ENCODE measurements at places on chromosomes 11 and 22.

GRCh38 chr11:32056438-32056837, 34.4 kb upstream of the RCN1 start:
- peak; percentile 79 for DNase-seq

DNA sequence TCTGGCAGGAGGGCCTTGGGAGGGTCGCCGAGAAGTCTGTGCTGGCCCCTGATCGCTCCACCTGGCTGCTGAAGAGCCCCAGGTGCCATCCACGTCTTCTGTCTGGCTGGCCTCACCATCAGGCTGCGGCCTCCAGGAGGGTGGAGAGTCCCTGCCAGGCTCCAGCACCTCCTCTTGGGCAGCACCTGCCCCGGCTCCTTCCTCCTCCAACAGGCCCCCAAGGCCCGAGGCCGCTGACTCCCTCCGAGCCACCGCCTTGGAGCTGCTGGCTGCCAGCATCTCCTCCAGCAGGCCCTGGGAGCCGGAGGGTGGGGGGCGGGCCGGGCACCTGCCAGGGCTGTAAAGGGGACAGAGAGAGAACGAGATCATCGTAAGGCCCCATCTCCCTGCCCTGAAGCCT, 22.3 kb downstream of the TNKS1BP1 start:
- no peak for DNase-seq

DNA sequence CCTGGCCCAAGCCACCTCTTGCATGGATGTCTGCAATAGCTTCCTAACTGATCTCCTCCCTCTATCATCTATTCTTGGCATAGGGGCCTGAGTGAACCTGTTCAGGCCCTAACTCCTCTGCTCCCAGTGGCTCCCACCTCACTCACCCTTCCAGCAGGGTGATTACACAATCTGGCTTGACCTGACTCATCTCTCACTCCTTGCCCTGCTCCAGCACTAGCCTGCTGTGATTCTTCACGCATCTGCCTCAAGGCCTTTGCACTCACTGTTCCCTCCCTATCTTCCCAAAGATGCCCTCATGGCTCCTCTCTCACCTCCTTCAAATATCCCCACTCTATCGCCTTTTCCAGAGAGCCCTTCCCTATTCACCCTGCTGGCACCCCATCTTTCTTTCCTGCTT, 10.5 kb downstream of the SCN4B start:
- no peak for DNase-seq

- no peak for DNase-seq
These were observed 19.5 kb upstream of the CHKA start for GRCh38 chr11:68140496-68141245.

DNA sequence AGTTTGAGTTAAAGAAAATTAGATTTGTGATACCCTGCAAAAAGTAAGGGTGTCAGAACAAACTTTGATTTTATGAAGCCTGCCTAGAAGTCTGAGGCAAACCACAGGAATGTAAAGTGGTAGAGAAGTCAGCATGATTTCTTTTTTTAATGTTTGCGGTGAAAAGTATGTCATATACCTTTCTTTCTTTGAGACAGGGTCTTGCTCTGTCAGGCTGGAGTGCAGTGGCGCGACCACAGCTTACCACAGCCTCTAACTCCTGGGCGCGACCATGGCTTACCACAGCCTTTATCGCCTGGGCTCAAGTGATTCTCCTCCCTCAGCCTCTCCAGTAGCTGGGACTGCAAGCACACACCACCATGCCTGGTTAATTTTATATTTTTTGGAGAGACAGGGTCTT, 4.7 kb downstream of the API5 start:
- peak; percentile 65 for DNase-seq

DNA sequence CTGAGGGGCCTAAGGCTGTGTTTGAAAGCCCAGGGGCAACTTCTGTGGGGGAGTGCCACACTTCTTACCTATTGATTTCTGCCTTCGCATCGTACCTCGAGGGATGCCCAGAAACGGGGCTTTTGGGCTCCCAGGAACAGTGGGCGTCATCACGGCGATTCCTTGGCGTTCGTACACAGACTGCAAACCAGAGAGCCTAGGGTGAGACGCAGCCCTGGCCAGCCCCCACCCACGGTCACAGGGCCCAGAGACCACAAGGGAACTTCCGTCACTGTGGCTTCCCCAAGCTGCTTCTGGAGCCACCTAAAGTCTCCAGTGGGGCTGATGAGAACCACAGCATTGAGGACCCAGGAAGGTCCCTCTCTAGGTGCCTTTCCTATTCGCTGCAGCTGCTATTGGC, 91.9 kb downstream of the CTTN start:
- DNase-seq = no peak

- DNase-seq = peak; percentile 45
These were observed 14.3 kb upstream of the SPI1 start for GRCh38 chr11:47392546-47393162.

DNA sequence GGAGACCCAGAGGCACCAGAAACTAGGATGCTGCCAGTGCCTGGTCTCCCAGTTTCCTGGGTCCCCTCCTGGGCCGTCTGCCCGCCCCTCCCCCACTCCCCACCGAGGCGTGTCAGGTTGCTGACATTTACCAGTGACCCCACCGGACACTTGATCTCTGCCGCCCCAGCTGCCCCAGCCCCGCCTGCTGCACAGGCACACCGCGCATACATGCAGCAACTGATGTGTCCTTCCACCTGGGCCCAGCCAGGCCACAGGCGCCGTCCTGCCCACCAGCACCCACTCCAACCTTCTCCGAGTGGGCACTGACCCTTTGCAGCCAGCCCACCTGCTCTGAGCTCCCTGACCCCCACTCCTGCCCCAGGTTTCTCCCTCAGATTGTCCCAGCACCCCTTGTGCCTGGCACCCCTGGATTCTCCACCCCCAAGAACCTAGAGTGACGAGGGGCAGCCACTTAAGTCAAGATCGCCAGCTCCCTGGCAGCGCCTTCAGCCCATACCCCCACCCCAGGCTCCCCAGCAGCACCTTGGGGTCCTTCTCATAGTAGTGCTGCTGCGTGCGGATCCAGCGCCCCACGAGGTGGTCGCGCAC, 548 bp downstream of the PYGM start:
- DNase-seq = no peak

GRCh38 chr22:44928711-44929358, 81.0 kb downstream of the PHF21B start:
- no peak for DNase-seq

DNA sequence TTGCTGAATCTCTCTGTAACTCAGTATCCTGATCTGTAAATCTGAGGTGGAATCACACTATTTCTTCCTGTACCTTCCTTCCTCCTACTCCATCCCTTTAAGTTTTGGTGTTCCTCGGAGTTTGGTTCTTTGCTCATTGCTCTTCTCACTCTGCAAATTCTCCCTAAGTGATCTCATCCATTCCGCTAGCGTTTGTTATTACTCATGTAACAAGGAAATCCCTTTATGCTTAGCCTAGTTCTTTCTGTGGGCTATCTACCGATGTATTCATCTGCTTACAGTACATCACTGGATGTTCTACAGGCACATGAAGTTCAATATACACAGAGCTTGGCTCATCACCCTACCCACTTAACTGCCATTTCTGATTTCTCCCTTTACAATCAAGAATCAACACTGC, 1.6 kb upstream of the CEP295 start:
- DNase-seq = no peak

DNA sequence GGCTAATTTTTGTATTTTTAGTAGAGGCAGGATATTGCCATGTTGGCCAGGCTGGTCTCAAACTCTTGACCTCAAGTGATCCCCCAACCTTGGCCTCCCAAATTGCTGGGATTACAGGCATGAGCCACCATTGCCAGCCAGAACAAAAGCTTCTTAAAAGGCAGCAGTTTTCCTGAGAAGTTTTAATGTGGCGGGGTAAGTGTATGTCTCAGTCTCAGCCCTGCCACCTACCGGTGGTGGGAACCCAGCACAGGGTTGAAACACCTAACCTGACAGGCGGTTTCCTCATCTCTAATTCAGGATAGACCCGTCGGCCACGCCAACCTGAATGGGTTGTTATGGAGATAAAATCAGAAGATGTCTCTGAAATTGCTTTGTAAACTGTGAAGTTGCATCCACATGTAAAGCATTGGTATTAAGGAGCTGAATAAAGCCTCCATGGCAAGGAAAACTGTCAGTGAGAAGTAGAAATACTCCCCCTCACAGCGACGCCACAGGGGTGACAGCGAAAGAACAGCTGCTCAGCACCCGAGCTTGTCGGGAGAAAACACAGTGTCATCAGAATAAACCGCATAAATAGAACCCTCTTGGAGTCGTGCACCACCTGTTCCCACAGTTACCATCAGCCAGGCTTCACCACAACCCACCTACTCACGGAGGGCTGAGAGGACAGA, 165.9 kb upstream of the NCAM1 start:
- DNase-seq = no peak

GRCh38 chr11:112776834-112777233, 184.4 kb upstream of the NCAM1 start:
- DNase-seq = no peak

DNA sequence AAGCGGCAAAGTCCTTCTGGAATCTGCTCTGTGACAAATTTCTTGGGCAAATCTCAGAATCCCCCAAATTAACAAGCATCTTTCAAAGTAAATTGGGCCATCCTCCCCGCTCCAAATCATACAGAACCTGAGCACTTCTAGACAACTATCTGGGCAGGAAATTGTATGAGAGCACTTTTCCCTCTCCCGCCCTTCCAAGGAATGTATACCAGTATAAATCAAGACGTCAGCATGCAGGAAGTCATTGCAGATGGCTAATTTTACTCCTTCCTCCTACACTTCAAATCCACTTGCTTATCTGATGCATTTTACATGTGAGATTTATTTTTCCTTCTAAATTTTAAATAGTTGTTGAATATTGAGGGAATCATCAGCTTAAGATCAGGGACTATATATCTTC, 52.1 kb downstream of the NTM start:
- DNase-seq = no peak

DNA sequence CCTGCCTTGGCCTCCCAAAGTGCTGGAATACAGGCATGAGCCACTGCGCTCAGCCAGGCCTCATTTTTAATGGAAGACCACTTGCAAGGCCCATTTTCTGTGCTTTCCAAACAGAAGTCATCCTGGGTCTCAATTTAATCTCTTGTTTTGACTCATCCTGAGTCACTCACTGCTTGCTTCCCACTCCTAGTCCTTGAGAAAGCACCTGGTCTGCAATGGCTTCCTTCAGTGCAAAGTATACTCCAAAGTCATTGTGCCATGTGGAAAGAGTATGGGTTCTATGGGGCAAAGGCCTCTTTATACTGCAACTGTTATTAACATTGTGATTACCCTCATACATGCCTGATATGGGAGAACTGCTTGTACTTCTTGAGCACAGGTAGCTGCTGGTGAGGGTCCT, 18.3 kb upstream of the SLC5A1 start:
- DNase-seq = no peak

GRCh38 chr22:23396362-23397007, 183.6 kb downstream of the IGLL1 start:
- no peak for DNase-seq

DNA sequence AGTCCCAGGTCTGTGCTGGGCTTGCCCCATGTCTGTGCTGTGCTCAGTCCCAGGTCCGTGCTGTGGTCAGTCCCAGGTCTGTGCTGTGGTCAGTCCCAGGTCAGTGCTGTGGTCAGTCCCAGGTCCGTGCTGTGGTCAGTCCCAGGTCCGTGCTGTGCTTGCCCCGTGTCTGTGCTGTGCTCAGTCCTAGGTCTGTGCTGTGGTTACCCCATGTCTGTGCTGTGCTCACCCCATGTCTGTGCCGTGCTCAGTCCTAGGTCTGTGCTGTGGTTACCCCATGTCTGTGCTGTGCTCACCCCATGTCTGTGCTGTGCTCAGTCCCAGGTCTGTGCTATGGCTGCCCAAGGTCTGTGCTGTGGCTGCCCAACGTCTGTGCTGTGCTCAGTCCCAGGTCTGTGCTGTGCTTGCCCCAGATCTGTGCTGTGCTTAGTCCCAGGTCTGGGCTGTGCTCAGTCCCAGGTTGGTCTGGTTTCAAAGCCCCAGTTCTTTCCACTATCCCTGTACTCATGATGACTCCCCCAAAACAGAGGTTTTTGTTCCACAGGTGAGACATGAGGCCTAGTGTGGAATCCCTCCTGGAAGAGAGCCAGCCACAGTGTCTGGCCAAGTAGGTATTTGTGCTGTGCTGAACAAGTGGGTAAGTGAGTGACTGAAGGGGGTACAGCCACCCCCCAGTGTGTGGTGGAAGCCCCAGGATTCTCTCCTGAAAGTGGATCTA, 34.8 kb downstream of the IRAG1 start:
- DNase-seq = no peak

DNA sequence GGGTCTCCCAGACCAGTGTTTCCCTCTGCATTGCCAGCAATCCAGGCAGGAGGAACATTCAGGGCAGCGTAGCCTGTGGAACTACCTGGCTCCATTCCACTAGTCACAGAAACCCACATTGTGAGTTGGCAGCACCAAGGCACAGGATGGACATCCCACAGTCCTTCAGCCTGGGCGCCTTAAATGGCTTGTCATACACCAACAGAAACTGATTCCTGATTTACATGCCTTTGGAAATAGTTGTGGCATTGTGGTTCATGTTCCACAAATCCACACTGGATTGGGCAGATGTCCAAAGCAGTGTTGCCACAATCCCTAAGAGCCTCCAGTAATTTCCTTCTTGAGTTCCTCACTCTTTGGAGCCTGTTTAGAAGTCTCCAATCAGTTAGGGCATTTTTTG, 225.6 kb downstream of the BLID start:
- DNase-seq = peak; percentile 11

GRCh38 chr22:39732625-39733024, 160.9 kb downstream of the ENTHD1 start:
- no peak for DNase-seq

- no peak for DNase-seq
These were observed 43.2 kb downstream of the NEU3 start for GRCh38 chr11:75031771-75032549.

- no peak for DNase-seq
These were observed 45.4 kb upstream of the CALCB start for GRCh38 chr11:15027956-15028355.

DNA sequence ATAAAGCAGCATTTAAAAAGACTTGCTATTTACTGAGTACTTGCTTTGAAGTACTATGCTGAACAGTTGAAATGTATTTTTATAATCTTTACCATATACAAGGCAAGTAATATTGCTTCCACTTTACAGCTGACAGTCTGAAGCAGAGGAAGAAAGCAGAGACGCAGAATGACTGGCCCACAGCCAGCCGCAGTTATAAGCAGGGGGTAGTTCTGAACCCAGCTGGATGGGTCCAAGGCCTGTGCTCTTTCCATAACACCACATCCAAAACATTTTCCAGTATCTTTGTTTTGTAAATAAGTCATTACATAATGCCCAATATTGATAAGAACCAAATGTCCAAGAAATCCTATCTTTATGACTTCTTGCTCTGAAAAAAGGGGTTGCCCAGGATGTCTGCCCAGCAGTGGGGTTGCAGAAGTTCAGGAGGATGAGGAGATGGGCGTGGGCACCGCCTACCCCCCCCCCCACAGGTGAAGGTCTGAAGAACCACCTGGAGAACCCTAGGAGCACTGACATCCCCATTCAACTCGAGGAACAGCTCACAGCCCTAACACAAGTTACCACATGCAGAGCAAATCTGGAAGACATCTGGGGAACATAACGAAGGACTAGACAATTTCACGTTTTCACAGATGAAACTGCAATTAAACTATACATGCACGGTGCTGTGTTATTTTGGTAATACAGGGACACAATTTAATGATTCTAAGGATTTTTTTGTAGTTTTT, 24.2 kb upstream of the YPEL1 start:
- DNase-seq = no peak

Data from MV-4-11 (cell line).